Retina (tissue), 1 donor: ENCODE measurements at places on chromosomes 1 and 21.

GRCh38 chr1:160576884-160577283 lies 2.4 kb downstream of the CD84 start:
- no peak for DNase-seq

DNA sequence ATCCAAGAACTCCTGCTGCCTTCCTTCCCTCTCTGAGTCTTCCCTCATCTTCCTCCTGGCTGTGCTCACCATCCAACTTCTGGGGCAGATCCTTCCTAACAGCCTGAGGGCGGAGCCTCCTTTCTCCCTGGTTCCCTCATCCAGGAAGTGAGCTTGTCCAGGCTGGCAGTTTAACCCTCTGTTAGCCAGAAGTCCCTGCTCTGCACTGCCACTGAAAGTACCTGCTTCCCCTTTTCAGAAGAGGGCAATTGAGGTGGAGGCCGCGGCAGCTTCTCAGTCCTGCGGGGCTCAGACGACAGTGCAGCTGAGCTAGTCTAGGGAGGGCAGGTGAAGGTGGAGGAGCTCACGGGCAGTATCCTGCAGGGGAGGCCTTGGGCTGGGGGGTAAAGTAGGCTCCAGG lies 149.1 kb downstream of the FCRL5 start:
- DNase-seq: no peak

- DNase-seq: peak; percentile 66
Measured at GRCh38 chr1:230713915-230714764, at the start of gene AGT. Gene AGT, minus strand, starts transcription at chr1:230714122. Its CDS starts 3,299 bp downstream, at chr1:230710823.

GRCh38 chr1:116390195-116390594 lies 17.2 kb downstream of the ATP1A1 start:
- no peak for DNase-seq

- DNase-seq: no peak
Measured at GRCh38 chr1:12460121-12460520, 157.9 kb downstream of the DHRS3 start.

- no peak for DNase-seq
Measured at GRCh38 chr1:26781206-26781825, 6.4 kb upstream of the PIGV start.

DNA sequence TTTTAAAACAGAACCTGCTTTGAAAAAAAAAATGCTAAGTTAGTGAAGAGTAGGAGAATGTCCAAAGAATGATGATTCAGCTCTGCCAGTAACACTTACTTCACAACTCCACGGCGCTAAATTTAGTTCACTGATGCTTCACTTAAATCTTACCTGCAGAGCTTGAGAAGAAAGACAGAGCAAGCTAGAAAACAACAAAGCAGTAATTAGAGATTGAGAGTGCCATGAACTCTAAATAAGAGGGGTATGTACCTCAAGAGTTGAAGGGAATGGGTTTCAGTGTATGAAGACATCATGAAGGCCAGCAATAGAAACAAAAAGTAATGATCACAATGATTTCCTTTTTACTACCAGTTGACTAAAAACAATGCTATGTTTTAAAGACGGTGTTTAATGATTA lies 32.8 kb downstream of the EPRS1 start:
- no peak for DNase-seq

DNA sequence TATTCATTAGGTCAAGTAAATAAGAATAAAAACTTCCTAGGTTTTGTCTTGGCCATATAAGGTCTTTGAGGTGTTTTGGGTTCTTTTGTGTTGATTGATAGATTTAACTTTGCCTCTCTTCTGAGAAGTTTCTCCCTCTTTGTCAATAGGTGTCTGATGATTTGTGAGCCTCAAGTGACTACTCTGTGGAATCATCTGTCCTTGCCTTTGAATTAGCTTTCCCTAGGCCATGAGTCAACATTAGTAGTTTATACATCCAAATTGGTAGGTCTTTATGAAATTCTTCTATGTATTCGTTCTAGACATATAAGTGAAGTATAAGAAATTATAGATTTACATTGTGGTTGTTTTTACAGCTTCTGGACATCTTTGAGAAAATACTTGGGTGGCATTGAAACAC lies 864.4 kb downstream of the USP25 start:
- DNase-seq: no peak

- DNase-seq: no peak
Measured at GRCh38 chr21:41907496-41908258, 28.5 kb upstream of the PRDM15 start.

GRCh38 chr1:230321741-230322420 lies 104.3 kb downstream of the PGBD5 start:
- DNase-seq: no peak

DNA sequence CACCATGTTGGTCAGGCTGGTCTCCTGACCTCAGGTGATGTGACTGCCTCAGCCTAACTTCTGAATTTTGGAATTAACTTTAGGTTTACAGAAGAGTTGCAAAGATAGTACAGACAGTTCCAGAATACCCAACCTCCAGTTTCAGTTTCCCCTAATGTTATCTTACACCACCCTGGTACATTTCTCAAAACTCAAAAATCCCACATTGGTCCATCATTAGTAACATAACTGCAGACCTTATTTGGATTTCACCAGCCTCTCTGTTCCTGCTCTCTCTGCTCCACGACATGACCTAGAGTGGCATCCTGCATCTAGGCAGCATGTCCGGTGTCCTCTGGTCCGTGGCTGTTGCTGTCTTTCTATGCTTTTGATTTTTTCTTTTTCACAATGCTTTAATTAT lies 5.0 kb upstream of the ZC3H12A start:
- no peak for DNase-seq

- DNase-seq: no peak
Measured at GRCh38 chr1:82110366-82111254, 309.9 kb downstream of the ADGRL2 start.

- peak; percentile 90 for DNase-seq
Measured at GRCh38 chr1:184036517-184036949, 995 bp downstream of the COLGALT2 start.

GRCh38 chr1:202017749-202018467 lies 7.5 kb downstream of the ELF3 start:
- no peak for DNase-seq

- no peak for DNase-seq
Measured at GRCh38 chr1:85865213-85865612, 157.0 kb upstream of the ZNHIT6 start.

- no peak for DNase-seq
Measured at GRCh38 chr21:35641271-35642016, 418.9 kb downstream of the SETD4 start.

DNA sequence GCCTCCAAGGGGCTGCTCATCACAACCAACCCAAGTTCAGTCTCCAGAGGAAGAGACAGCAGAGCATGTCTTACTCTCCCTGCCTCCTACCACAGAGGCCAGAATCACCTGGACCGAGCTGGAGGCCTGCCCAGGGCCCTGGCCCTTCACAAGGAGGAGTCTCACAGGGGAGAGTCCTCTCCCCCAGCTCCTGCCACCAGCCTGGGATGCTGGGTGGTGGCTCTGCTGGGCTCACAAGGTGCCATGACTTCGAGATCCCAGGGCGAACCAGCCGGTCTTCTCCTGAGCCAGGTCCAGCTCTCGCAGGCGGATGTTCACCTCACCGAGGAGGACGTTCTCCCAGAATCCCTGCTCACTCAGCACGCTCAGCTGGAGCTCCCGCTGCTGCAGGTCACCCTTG lies 13.0 kb upstream of the PPP1R15B start:
- DNase-seq: no peak

GRCh38 chr21:36135391-36136102 lies 668 bp downstream of the CBR3 start:
- peak; percentile 84 for DNase-seq

- DNase-seq: peak; percentile 80
Measured at GRCh38 chr21:42513151-42513984, at the start of gene SLC37A1. Gene SLC37A1, plus strand, starts transcription at chr21:42513852. Its CDS starts 4,603 bp downstream, at chr21:42518455.

DNA sequence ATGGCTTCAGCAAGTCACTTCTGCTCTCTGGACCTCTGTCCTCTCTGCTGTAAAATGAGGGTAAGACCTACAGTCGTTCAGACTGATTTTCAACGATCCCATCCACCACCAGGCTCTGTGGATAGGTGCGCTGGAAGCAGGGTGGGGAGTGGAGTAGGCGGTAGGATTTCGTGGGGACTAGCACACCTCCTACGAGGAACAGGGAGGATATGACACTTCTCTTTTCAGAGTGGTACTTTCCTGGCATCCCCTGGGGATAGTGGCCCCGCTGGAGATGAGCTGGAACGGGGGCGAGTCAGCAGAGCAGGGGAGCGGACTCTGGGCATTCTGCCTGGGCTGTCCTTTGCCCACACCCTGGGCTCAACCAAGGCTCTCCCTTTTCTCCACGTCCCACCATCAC lies 17.7 kb downstream of the ETNK2 start:
- DNase-seq: no peak

DNA sequence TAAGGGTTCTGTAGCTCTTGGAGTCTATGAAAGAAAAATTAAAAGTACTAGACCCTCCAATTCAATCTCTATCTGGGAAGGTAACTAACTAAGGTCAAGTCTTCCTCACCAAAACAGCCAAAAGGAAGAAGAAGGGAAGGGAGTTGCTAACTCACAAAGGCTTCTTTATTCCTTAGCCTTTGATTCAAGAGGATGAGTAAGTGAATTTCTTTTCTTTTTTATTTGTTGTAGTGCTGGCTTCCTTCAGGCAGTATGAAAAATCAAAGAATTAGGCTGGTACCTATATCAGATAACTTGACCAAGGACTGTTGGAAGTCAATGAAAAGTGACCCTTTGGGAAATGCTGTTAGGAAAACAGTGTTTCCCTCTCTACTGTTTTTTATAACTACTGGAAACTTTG lies 144.4 kb upstream of the NRIP1 start:
- no peak for DNase-seq

DNA sequence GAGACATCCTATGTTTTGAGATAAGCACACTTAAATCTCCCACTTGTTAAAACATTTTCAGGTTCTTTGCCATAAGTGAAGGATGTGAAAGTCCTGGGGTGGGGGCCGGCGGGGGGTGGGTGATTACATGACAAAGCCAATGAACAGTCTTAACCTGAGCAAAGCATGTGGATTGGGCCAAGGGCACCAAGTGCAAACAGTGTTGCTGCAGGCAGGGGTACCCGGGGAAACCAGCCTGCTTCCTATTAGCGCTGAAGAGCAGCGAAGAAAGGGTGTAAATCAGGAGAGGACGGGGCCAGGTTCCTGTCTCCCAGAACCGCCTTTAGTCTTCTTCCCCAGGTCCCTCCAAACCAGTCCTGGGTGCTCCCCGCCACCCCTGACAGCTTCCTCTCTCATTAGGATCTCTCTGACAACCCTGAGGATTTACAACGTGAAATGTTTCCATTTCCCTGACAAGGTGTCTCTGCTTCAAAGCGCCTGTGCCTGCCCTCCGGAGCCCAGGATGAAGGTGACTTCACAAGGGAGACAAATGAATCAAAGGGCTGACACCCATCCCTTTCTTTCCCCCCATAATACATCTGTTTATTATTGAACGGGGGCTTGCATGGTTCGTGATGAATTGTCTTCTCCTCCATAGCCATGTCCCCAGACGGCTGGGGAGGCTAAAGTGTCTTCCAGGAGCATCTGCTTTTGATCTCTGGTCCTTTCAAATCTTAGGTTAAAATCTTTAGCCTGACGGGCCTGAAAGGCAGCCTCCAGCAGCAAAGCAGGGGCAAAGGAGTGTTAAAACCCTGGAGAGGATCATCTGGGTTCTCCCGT lies 109.5 kb downstream of the TRABD2B start:
- no peak for DNase-seq

DNA sequence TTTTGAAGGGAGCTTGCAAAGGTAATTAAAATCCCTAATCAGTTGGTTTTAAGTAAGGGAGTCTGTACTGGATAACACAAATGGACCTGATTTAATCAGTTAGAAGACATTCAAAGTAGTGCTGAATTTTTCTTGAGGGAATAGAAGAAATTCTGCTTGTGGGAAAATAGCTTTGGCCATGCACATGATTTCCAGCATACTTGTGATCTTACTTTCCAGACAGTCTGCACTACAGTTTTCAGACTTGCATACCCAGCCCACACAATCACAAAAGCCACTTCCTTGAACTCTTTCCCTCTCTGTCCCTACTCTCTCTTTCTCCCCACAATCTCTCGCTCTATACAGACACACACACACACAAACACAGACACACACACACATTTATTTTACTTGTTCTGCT lies 852.1 kb downstream of the PLA2G4A start:
- DNase-seq: peak; percentile 31

DNA sequence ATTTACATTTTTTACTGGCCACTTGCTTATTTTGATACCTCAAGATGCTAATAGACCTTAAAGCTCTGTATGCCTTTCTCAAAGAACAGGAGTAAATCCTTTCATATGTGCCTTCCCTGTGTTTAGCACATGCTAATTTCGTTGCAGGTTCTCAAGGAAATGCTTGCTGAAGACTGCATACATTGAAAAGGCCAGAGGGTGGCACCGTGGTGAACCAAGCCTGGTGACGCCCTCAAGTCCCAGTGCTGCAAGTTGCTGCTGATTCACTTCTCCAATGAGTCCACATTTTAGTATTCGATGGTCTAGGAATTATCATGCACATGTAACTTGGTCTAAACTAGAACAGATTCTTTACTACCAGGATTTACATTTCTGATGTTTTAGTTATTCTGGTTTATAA lies 94.1 kb downstream of the CLDN17 start:
- DNase-seq: no peak

DNA sequence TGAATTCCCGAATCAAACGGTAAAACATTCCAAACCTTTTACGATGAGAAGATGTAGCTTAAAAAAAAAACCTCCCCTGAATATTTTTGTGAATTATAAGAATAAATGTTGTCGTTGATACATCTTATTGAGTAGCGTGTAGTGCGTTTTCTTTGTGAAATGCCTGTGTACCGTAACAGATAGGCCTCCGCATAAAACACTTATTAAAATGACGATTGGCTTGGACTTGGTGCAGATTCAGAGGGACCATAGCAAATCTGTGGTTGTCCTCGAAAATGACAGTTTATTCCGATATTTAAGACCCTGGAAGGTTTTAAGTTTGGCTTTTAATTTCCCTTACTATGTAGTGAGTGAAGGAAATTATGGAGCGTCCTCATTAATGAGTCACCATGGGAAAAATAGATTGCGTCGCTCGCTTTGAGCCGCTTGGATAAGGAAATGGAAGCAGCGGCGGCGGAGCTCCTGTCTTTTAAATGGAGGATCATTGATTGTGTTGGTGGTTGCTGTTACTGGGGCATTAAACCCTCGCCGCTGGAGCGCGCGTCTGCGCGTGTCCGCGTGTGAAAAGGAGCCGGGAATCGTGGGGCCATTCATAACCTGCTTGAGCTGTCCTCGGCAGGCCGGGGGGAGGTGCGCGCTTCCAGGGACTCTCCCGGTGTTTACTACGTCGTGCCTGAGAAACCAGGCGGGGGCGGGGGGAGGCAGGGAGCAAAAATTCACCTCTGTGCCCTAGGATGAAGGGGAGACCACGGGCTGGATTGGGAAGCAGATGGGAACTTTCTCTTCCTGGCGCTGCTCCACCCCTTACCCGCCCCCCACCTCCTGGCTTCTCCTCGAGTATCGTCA lies 1.6 kb downstream of the SPEN start:
- DNase-seq: peak; percentile 96

- no peak for DNase-seq
Measured at GRCh38 chr1:244080343-244080929, 29.4 kb downstream of the ZBTB18 start.

- DNase-seq: no peak
Measured at GRCh38 chr1:212261361-212261929, 23.8 kb upstream of the PPP2R5A start.

DNA sequence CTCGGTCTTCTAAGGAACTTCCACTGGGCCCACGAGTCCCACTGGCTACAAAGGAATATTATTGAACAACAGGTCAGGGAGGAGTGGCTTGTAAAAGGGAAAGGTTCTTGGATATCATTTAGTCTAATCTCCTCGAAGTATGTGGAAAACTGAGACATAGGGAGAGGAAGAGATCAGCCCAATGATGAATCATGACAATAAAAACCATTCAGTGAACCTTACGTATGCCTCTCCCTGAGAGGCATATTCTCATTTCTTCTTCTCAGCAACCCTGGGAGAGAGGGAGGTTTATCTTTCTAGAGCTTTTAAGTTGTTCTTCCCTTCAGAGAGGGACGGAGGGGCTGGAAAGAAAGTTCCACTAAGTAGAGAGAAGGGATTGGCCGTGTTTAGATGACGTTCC lies 5.3 kb upstream of the MOB3C start:
- no peak for DNase-seq
